Frontal cortex (tissue), 4 donors: ENCODE measurements at places on chromosomes 6 and 20. TPM values are rescaled to one million over a fixed set of nuclear protein-coding genes. Genes with fewer than 3 reads are reported as not detected.

GRCh38 chr6:148457137-148457842 lies 114.7 kb downstream of the SASH1 start:
- no peak for DNase-seq

- no peak for DNase-seq
Observed at GRCh38 chr20:47244451-47244850, 112.0 kb downstream of the ZMYND8 start.

- DNase-seq: no peak
Observed at GRCh38 chr6:6717953-6718352, 129.4 kb downstream of the LY86 start.

- no peak for DNase-seq
Observed at GRCh38 chr6:147595961-147596360, 87.5 kb downstream of the SAMD5 start.

DNA sequence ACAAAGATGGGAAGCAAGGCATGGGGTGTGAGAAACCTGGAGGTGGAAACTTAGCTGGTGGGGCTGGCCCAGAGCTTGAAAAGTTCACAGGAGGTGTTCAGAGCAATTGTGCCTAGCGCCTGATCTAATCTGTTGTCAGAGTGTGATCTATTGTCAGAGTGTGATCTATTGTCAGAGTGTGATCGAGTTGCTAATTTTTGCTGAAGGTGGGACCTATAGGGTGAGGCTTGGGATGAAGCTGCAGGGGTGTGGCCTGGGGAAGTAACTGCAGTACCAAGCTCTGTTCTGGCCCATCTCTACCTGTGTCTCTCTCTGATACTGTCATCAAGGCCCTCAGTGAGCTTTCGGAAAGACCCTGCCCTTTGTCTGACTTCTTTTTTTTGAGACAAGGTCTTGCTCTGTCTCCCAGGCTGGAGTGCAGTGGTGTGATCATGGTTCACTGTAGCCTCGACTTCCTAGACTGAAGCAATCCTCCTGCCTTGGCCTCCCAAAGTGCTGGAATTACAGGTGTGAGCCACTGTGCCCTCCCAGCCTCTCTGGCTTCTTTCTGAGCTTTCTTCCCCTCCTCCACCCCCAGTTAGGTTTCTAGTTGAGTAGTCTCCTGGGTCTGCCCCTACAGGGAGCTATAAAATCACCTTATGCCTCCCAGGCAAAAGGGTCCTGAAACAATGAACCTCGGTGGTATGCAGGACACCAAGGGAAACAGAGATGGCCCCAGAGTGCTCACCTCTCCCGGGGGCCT lies 150.8 kb upstream of the RNF24 start:
- no peak for DNase-seq

- DNase-seq: no peak
Observed at GRCh38 chr6:166558156-166559005, 28.1 kb downstream of the RAMACL start.

DNA sequence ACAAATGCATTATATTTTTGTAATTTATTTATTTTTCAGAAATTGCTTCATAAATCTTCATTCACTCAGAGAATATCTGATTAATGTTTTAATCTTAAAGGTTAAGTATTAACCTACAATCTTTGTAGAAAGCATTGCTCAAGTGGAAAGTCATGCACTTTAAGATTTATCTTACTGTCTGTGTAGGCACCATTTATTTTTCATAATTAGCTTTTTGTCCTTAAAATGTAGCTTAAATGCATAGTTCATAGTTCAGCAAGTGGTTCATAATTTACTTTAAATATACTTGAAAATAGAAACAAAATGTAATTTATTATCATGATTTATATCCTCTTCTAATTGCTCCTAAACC lies 397.3 kb downstream of the LAMA2 start:
- DNase-seq: no peak

DNA sequence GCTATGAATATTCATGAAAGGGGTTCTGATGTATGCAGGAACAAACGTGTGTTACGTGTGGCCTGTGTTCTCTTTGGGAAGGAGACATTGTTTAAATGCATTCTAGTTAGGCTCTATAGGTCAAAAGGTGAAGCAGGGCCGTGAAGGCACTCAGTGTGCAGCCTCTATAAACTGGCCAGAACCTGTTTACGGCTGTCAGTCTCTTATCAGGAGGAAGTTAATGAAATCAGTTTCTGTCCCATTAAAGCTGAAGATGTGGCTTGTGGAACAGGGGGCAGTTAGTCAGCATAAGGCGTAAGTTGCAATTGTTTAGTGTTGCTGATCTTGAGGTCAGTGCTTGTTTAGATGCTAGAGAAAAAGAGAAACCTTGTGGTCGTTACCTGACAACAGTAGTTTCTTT lies 111.5 kb upstream of the KCNG1 start:
- DNase-seq: no peak

- DNase-seq: no peak
Observed at GRCh38 chr20:55173601-55174000, 698.2 kb downstream of the DOK5 start.

Gene RAB44
- total RNA-seq: not detected

Gene DUSP15
- 9.8 TPM for total RNA-seq

Gene PCSK2
- 15.9 TPM for total RNA-seq

Gene NFATC2
- total RNA-seq: 0.41 TPM

Gene CCN5
- not detected for total RNA-seq
